Stimulated activated CD8-positive, alpha-beta memory T cell treated with anti-CD3 and anti-CD28 coated beads, Interleukin-2, amount 100 ng/mL, for 1 hour (primary cell): ENCODE measurements at places on chromosomes 7 and 10.

DNA sequence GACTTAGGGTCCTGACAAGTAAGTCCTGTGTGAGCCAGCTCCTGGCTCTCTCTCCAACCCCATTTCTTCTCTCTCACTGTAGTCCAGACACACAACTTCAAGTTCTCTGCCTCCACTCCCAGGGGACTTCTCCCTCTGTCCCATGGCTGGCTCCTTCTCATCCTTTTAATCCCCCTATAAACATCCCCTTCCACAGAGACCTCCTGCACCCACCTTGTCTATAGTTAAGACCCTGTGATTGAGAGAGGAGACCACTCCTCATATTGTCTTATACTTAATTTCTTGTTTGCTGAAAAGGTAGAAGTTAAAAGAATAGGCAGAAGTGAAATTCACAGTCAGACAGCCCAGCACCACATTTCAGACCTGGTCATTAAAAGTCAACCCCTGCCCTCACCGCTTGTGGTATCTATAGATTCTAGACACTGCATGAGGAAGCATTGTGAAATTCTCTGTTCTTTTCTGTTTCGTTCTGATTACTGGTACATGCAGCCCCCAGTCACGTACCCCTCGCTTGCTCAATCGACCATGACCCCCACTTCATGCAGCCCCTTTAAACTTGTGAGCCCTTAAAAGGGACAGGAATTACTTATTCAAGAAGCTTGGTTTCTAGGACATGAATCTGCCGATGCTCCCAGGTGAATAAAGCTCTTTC lies 125.6 kb upstream of the FRMD4A start:
- no peak for DNase-seq

GRCh38 chr7:157830331-157830730 lies 493.5 kb downstream of the DNAJB6 start:
- no peak for DNase-seq

DNA sequence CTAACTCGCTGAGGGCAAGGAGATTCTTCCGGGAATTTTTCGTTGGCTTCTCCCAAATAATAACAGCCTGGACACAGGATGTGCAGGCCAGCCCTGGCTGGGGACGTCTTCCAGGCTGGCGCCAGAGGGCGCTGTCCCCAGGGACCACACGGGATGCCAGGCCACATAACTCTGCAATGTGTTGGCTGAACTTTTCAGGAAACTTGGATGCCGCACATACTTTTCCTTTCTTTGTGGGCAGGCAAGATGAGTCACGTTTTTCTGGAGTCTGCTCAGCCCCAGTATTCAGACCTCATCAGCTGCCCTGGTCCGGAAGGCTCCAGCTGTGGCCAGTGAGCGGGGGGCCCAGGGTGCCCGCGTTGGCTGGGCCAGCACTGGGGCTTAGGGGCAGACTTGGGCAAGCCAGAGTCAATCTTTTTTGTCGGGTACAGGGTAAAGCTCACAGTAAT lies 122.7 kb downstream of the PRKAG2 start:
- DNase-seq = no peak

- no peak for DNase-seq
Measured at GRCh38 chr10:89256340-89256739, 4.8 kb upstream of the LIPA start.

DNA sequence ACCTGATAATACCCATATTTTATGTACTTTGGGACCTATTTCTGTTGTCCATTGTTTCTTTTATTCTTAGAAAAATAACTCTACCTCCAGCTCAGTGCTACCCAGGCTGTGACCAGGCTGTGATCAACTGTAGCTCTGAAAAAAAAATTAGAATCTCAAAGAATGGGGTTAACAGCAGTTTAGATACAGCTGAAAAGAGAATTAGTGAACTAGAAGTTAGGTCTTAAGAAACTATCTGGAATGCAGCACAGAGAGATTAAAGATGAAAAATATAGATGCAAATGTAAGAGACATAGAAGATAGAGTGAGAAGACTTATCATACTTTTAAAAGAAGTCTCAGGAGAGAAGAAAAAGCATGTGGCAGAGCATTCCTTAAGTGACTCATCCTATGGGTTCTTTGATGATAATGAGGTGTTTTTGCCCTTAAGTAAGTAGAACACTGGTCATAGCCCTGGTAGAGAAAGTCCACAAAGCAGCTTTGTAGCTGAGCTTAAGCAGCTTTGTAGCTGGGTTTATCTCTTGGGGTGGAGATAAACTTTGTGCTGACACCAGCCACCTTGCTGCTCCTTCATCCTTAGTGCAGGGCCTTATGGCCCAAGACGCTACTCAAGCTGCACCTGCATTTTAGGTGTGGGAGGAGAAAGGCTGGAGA lies 27.3 kb upstream of the SFRP5 start:
- no peak for DNase-seq

GRCh38 chr7:139994356-139994755 lies 68.4 kb downstream of the PARP12 start:
- DNase-seq = no peak
